Activated naive CD4-positive, alpha-beta T cell treated with anti-CD3 and anti-CD28 coated beads, Interleukin-2, amount 10 ng/mL, durations not matched to agents 7 days and 5 days (primary cell): ENCODE measurements at places on chromosomes 11 and 22.

GRCh38 chr11:84671325-84671999 lies 955.7 kb downstream of the DLG2 start:
- no peak for DNase-seq

- no peak for DNase-seq
These were observed 52.8 kb upstream of the RRAS2 start for GRCh38 chr11:14411818-14412217.

- DNase-seq, result peak; percentile 89
These were observed 17.3 kb upstream of the SLC29A2 start for GRCh38 chr11:66388780-66389386.

DNA sequence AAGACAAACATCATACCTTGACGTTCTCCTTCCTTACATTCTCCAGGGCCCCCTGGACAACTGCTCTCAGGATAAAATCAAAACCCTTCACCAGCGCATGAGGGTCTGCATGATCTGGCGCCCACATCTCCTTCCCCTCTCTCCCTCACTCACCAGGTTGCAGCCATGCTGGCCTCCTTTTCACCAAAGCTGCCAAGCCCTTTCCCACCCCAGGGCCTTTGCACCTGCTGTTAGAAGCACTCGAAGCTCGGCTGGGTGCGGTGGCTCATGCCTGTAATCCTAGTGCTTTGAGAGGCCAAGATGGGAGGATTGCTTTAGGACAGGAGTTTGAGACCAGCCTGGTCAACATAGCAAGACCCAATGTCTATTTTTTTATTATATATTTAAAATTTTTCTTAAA lies 56.1 kb upstream of the NUP50 start:
- no peak for DNase-seq

DNA sequence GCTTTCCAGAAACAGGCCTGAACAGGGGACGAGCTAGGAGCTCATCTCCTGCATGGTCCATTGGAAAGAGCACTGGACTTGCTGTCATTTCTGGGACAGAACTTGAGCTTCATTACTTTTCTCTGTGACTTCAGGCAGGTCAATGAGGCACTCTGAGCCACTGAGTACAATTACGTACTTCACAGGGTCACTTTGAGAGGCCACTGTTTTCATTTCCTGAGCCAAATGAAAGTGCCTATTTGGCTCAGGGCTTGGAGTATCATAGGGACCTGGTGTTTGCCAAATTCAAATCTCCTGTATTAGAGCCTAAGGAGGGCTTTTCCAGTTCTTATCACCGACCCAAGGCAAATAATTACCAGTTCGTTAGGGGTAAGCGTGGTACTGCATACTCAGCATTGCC lies 319.3 kb downstream of the CADM1 start:
- DNase-seq, result no peak

GRCh38 chr11:131690362-131690761 lies 319.9 kb downstream of the NTM start:
- no peak for DNase-seq

- DNase-seq, result peak; percentile 16
These were observed 1.4 kb upstream of the GNAZ start for GRCh38 chr22:23068832-23069385.
